ENCODE measurements at places on chromosomes 2 and 18.
A peak's percentile ranks its signal among the peaks of the same experiment; 100 is the strongest.

DNA sequence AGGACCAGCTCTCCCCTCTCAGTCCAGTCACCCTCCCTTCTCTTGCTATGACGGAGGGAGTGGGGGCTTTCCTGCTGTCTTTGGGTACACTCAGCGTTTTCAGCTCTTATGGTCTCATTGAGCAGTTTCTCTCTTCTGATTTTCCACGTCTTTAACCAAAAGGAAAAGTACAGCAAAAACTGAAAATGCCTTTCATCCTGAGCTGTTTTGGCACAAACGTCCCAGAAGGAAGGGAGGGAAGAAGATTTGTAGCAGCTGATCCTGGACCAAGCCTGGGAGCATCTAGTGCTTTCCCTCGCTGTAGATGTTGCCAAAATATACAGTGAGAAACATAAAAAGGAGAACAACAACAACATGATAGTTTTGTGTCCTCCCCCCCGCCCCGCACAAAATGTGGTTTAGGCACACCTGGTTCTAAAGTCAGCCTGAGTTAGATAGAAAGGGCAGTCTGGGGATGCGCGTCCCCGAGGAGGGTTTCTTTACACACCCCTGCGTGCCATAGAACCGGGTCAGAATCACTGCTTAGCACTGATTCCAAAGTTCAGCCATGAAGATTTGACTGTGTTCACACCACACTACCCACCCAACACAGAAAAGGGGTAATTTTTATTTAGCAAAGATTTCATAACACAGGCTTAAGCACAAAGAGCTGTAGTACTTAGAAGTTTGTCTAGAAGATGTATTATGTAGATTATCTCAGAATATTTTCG, 53.4 kb downstream of the SLC40A1 start:
- peak; percentile 24 for DNase-seq

DNA sequence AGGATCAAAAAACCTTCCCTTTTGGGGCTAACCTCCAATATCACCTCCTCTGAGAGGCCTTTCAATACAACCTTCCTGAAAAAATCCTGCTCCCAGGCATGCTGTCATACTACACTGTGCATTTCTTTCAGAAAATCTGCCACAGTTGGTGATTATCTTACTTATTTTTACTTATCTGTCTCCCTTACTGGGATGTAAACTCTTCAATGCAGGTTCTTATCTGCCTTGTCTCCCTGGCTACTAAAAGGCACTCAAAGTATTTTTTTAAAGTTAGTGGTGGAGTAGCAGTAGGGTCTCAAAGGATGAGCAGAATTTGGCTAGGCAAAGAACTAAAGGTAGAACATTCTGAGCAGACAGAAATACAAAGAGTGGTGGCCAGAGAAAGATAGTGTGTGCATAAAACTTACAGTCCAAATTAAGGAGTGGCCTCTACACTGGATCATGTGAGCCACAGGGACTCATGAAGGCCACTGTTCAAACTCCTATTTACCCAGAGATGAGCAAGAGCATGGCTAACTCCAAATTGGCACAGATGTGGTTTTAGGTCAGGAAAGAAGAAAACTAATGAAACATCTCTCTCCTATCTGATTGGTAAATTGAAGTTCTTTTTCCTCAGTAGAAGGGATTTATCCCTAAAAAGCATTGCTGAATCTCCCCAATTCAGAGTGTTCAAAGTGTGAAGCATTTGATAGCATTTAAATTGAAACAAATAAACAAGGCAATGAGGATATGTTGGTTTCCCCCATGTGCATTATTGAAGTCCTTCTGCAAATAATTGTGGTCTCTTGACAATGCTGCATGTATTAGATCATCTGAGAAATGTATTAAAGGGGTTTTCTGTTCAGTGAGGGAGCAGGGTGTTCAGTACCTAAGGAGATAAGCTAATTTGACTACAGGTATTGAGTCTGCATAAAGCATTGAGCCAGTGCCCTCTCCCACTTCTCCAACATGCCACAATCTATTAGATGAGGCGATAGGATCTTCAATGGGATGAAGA, 285.5 kb downstream of the MREG start:
- no peak for DNase-seq

DNA sequence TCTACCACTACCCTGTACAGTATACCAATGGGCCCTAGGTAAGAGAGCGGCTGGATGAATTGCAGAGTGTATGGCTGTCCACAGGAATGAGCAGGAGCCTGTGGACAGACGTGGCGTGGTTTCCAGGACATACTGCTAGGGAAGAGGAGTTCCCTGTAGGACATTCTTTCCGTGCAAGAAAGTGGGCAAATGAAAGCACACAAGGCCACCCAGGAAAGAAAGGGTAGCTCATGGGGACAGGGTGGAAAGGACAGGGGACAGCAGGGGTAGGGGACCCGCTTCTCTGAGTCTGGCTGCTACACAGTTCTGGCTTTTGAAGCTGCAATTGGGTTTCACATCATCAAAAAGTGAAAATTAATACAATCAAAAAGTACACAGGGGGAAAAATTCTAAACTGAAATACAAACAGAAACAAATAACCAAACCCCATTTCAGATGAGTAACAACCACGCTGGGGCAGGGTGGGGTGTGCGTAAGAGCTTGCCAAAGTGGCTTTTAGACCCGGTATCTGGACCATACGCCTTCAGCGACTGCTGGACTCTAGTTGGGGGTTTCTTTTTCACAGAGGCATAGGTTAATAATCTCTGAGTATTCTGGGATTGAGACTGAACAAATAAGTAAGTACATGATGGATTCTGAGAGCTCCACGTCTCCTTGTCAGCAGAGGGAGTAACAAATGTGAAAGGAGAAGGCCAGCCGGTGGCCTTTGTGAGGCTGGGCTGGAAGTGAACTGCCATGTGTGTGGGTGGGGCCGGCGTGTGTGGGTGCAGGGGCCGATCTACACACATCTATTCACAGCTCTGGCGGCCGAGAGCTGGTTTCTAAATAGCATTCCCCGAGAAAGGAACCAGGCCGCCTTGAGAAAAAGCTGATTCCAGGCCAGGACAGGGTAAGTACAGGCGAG, 84.0 kb downstream of the HDAC4 start:
- DNase-seq = no peak

DNA sequence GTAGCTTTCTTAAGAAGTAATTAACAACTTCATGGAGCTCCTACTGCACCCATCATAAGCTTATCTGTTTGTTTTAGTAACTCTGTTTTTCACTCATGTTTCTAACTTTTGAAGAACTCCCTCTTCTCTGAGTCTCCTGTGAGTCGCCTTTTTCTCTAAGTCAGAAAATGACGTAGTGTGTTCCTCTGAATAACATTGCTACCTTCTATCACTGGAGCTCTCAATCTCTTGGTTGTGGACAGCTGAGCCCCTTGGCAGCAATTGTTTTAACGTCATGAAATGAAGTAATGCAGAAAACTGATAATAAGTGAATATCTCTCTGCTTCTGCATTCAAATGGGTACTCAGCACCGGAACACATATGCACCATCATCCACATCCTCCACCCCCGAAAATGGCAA, 433.3 kb upstream of the SALL3 start:
- DNase-seq = no peak

DNA sequence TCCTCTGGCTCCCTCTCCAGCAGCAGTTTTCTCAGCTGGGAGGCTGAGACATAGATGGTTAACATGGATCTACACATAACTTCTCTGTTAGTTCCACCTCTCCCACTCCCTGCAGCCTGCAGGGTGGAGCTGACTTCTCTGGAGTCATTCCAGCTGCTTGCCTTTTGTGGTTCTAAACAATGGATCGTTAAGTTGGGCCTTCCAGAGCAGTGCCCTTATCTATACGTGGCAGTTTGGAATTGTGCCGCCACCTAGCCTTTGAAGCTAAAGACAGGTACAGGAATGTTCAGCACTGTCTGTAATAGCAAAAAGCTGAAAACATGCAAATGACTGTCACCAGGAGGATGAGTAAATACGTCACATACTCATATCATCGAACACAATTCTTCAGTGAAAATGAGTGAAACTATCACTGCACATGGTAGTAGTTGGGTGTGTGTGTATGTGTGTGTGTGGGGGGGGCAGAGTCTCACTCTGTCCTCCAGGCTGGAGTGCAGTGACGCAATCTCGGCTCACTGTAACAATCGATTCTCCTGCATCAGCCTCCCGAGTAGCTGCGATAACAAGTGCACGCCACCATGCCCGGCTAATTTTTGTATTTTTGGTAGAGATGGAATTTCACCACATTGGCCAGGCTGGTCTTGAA, 50.3 kb downstream of the SH2D6 start:
- peak; percentile 14 for DNase-seq

DNA sequence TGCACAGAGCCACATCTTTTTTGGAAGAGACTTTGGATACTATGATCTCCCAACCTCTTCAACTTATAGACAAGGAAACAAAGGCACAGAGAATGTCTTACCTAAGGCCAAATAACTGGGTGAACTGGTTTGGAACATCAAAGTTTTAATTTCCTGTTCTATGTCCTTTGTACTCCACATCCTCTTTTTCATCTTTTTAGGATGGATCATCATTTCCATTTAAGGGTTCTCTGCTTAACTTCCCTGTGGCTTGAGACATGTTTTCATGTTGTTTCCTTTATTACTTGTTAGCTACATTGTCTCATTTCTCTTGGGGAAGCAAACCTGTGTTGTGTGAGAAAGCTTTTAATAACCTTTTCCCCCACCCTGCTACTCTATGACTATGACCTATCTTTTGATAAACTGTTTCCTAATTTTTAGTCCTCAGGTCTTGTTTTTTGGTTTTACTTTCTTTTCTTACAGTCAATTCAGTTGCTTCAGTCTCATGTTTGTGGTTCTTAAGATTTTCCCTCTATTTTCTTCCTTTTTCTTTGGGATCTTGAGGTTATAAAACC, 22.5 kb upstream of the RMND5A start:
- no peak for DNase-seq
